ENCODE measurements at places on chromosomes 7 and 10.
A peak's percentile ranks its signal among the peaks of the same experiment; 100 is the strongest.

DNA sequence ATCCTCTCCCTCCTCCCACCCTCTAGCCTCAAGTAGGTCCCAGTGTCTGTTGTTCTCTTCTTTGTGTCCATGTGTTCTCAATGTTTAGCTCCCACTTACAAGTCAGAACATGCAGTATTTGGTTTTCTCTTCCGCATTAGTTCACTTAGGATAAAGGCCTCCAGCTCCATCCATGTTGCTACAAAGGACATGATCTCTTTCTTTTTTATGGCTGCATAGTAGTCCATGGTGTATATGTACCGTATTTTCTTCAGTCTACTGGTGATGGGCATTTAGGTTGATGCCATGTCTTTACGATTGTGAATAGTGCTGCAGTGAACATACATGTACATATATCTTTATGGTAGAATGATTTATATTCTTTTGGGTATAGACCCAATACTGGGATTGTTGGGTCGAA, 1.6 kb upstream of the GOT1 start:
- no peak for DNase-seq

- no peak for DNase-seq
Measured at GRCh38 chr7:86653919-86654659, 10.4 kb downstream of the GRM3 start.

GRCh38 chr10:73060738-73061635, 35.7 kb downstream of the P4HA1 start:
- no peak for DNase-seq

GRCh38 chr10:82643601-82644000, 768.6 kb downstream of the NRG3 start:
- DNase-seq: no peak

- DNase-seq: no peak
Measured at GRCh38 chr7:115007751-115008150, 85.9 kb downstream of the MDFIC start.

GRCh38 chr7:136061433-136061832, 84.3 kb upstream of the MTPN start:
- no peak for DNase-seq

DNA sequence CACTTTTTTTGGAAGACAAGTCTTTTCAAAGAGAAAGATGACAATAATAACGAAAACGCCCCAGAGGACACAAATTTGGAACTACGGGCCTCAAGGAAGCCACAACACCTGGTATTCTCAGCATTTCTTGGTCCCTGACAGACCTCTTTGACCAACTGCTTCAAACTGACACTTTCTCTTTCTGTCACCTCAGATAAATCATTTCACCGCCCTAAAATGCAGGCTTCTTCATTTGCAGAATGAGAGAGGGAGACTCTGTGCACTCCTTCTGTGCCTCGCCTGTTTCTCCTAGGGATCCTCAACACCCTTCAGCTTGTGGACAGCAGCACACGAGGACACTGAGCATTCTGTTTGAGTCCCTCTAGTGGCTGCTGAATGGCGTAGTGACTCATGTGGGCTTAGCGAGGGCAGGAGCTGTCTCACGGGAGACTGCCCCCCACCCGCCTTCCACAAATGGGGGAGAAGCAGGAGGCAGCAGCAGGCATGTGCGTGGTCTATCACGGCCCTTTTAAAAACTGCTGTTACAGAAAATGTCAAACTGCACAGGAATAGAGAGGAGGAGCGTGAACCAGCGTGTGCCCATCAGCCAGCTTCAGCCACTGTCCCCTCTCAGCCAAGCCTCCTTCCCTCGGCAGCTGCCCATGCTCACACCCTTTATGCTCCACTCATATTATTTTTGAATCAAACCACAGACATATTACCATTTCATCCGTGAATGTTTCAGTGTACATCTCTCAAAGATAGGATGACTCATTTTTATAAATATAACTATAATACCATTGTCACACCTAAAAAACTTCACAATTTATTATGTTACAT, 41.4 kb downstream of the GSDME start:
- no peak for DNase-seq

DNA sequence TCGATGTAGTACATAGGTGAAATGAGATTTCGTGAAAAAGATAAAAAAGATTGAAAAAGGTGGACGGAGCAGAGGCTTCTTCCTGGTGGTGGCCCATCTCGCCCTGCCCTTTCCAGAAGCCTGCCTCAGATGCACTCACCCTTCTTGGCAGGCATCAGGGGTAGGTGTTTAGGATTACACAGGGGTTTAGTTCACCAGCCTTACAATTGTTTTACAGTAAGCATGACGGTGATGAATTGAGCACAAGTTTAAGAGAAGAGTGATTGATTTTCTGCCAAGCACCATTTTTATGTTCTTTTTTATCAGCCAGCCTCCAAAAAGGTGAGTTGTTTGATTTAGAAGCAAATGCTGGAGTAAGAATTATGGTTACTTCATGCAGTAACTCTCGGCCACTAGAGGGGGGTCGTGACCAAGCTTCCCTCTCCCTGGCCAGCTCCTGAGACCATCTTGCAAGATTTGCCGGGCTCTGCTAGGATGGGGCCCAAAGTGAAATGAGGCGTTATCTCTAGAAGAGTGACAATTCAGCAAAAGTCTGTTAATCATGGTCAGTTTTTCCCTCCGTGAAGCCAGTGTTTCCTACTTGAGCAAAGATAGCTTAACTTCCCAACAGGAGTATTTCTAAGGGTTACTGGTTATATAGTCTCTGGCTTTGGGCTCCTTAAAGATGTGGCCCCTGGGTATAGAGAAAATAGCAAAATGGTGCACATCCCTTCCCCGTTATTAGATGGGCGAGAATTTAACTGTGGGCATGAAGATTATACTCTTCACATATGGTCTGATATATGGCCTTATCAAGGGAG, 228.8 kb downstream of the BMPER start:
- no peak for DNase-seq

DNA sequence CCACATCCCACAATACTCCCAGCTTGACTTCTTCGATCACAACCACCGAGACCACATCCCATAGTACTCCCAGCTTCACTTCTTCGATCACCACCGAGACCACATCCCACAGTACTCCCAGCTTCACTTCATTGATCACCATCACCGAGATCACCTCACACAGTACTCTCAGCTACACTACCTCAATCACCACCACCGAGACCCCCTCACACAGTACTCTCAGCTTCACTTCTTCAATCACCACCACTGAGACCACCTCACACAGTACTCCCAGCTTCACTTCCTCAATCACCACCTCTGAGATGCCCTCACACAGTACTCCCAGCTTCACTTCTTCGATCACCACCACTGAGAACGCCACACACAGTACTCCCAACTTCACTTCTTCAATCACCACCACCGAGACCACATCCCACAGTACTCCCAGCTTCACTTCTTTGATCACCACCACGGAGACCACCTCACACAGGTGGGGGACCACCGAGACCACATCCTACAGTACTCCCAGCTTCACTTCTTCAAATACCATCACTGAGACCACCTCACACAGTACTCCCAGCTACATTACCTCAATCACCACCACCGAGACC, 8.6 kb downstream of the MUC3A start:
- DNase-seq: no peak

DNA sequence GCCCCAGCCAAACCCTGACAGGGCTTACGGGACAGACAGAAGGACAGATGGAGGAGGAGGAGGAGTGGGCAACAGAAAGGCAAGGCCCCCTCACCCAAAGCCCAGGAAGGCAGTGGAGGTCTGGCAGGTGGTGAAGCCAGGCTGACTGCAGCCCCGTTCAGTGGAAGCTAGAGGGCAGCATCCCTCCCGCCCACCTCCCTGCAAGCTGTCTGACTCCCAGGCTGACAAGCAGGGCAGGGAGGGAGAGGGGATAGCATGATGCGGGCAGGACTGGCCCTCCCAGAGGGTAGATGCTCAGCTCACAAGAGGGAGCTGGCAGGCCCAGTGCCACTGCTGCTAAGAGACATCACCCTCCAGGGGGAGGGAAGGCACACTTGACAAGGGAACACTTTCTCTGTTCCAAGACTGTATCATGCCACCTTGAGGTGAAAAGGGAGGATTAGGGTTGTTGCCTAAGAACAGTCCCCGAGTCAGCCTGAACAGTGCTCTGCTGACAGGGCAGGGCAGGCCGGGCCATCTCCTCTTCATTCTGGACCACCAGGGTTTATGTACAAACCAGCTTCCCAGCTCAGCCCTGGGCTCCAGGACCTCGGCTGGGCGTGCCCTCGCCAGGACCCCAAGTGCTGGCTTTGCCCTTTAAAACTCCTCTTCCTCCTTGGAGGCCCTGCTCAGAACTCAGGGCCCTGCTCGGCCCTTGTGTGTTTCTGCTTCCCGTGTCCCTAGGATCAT, 61.8 kb downstream of the RASGEF1A start:
- DNase-seq: peak; percentile 49

GRCh38 chr7:47089461-47089860, 492.4 kb downstream of the TNS3 start:
- no peak for DNase-seq

GRCh38 chr7:150481922-150482321, 31.5 kb downstream of the GIMAP8 start:
- DNase-seq: no peak

GRCh38 chr7:25831062-25831691, 320.8 kb upstream of the NFE2L3 start:
- DNase-seq: no peak

DNA sequence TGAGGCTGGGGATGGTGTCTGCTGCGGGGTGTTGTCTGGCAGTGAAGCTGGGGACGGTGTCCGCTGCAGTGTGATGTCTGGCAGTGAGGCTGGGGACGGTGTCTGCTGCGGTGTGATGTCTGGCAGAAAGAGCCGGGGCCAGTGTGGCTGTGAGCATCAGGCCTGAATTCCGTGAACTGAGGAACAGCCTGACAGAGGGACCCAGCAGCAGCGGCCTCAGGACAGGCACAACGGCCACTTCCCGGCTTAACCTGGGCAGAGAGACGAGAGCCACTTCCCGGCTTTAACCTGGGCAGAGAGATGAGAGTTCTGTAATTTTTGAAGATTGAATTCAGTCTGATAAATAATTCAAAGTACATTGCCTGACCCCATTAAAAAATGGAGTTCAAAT, 321.2 kb downstream of the PTPRN2 start:
- no peak for DNase-seq

DNA sequence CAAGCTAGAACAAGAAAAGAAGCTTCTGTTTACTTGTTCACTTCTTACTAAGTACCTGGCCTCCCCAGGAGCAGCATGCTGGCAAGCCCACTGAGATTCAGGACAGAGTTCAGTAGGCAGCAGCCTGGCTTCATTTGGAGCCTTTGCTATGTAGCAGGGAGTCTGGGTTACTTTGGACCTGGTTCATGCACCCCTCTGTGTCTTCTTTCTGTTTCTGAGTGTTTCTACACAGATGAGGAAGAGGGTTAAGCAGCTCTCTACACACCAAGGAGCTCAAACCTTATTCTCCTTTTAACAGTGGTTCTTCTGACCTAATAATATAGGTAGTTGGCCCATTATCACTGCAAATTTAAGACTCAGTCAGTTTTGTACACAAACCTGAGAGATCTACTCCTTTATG, 152.9 kb downstream of the ARID5B start:
- DNase-seq: no peak

DNA sequence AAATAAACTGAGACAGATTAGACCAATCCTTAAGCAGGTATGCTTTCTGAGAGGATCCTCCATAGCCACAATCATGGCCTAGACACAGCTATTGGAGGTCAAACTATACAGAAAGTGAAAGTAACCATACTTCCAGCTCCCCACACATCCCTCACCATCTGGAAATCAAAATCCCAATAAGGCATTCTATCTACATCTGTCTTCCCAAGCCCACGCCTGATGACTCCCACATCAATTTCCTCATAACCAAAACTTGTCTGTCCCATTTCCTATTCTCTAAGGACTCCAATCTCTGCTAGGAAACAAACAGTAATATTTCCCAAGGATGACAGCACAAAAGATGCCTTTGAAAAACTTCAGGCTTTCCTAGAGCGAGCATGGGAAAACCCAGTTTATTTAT, 247.3 kb upstream of the HPS1 start:
- no peak for DNase-seq

DNA sequence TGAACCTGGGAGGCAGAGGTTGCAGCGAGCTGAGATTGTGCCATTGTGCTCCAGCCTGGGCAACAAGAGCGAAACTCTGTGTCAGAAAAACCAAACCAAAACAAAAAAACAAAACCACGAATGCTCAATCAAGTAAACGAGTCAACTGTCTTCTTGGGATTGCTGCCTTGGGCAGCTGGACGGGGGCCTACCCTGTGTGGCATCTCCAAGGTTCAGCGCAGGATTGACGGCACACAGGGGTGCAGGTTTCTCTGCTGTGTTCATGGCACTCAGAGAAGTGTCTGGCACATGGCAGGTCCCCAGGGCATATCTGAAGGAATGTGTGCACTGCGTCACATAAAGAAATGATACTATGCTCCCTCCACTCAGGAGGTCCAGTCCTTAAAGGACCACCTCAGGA, 25.2 kb upstream of the CRYGN start:
- DNase-seq: no peak

GRCh38 chr7:35676211-35676610, 18.7 kb downstream of the HERPUD2 start:
- no peak for DNase-seq

GRCh38 chr10:13678101-13678843, 91.5 kb downstream of the PRPF18 start:
- no peak for DNase-seq

DNA sequence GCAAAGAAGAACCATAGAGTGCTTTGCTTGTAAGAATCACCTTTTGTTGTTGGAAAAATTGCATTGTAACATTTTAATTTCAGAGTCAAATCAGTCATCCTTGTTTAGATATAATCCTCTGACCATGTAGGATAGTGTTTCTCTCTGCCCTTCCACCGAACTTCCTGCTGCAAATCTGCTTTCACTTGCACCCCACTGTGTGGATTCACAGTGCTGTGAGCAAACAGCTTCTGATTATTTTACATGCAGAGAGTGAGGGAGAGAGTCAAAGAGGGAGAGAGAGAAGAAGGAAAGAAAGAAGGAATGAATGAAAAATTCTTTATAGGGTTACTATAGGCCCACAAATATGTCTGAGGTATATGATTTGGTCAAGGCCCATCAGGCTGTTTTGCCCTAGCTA, 30.0 kb upstream of the SEM1 start:
- no peak for DNase-seq

- DNase-seq: no peak
Measured at GRCh38 chr10:57694956-57695608, 572.6 kb downstream of the IPMK start.

DNA sequence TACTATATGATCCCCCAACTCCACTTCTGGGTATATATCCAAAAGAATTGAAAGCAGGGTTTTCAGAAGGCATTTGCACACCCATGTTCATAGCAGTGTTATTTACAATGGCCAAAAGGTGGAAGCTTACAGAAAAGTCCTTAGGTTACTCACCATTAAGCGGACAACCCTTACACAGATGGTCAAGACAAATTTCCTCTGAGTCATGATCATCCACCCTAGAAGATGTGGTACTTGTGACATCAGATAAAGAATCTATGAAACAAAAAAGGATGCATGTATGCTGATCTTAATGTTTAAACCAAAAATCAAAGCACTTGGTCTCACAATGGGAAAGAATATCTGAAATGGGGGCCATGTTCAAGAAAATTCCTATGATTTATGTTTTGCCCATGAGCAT, 31.1 kb downstream of the ZC3HAV1 start:
- DNase-seq: no peak

- no peak for DNase-seq
Measured at GRCh38 chr10:22570733-22571430, 143.5 kb downstream of the PIP4K2A start.

- DNase-seq: no peak
Measured at GRCh38 chr7:151829707-151830106, 47.2 kb downstream of the PRKAG2 start.

- DNase-seq: no peak
Measured at GRCh38 chr10:94858005-94858404, 80.5 kb upstream of the CYP2C9 start.

- DNase-seq: no peak
Measured at GRCh38 chr10:69696073-69696731, 66.2 kb downstream of the FAM241B start.
